Putamen (tissue), 1 donor: ENCODE measurements at places on chromosomes 13 and 19.

DNA sequence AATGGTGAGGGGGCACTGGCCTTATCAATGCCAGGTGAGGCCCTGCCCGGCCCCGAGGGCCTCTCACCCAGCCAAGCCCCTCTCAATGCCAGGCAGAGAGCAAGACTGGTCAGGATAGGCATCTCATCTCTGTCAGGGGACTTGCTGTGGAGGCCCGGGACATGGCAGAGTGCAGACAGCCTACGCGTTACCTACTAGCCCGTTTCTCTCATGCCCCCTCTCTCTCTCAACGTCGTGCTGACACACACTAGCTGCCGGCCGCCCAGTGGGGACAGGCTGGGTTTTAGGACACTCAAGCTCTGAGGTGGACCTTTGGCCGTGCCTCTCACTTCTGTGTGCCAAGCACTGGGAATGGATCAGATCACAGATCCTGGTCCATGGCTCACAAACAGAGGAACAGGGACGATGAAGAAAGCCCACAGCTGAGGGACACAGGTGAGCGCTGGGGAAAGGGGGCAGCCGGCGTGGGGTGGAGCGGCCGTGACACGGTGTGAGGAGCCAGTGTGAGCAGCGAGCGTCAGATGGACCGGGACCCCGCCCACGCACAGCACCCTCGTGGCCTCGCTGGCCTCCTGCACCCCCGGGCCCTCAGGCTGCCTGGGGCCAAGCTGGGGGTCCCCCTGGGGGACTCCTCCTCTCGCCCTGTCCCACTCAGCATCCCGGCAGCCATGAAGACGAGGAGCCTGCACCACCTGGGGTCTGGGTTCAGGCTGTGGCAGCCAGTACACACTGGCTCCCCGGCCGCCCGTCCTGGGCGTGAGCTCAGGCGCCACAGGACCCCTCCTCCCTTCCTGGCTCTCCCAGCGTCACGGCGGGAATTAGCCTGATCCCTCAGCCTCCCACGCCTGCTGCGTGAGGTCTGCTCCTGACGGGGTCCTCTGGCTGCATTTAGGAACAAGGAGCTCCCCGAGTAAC, 76.9 kb upstream of the C13orf46 start:
- DNase-seq = no peak

DNA sequence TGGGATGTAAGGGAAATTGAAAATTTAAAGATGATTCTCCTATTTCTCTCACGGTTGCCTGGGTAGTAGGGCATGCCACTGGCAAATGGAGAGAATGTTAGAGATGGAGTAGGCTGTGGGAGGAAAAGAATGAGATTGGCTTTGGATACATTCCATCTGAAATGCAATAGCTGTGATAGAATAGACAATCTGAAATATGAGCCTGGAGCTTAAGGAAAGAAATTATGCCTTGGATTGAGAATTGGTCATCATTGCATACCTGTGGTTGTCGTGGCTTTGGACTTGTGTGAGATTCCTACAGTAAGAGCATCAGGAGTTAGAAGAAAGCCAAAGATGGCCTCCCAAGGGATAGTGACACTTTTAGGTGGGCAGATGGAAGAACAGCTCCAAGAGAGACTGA, 305.1 kb upstream of the SLC10A2 start:
- no peak for DNase-seq

GRCh38 chr19:58562122-58563033, 4.0 kb upstream of the UBE2M start:
- DNase-seq = no peak

DNA sequence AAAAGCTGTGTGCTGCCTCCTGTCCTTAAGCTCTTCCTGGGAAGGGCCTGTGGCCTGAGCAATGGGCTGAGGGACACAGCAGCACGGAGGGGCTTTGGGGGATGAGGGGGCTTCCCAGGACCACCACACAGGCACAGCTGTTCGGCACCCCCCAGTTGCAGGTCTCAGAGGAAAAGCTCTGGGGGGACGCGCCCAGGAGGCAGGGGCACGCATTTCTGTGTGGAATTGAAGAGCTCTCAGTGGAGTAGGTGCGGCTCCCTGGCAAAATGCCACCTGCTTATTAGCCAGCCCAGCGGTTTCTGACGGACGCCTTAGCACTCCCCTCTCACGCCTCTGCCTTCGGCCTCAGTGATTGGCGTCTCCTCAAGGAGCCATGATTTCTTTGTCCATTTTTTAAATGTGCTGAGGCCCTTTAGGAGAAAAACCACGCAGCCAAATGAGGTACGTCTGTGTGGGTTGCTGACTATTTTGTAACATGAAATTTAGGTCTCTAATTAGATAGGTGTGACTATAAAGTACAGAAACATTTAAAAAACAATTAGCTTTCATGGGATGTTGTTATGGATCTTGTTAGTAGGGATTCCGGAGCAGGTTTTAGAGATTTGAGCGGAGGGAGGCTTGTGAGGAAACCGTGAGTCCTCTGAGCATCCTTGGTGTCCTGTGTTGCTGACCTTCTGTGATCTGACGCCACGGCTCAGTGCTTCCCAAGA, 4.0 kb downstream of the MCF2L start:
- DNase-seq = no peak

DNA sequence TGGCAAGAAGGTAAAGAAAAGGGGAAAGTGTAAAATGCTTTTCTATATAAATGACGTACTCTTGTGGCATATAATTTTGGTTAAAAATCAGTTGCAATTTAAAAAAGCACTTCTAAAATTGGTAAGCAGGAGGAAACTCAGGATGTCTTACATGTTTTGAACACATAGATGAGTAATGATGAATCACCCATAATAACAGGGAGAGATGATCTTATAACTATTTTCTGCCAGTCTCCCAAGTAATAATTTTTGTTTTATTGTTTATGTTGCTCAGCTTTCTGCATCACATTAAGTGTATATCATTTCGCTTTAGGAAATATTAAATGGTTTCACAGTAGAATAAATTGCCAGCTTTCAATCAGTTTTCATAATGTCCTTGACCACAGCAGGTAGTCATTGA, 1430.7 kb upstream of the PCDH20 start:
- no peak for DNase-seq

- no peak for DNase-seq
Measured at GRCh38 chr13:30509254-30510050, 43.7 kb upstream of the HMGB1 start.

DNA sequence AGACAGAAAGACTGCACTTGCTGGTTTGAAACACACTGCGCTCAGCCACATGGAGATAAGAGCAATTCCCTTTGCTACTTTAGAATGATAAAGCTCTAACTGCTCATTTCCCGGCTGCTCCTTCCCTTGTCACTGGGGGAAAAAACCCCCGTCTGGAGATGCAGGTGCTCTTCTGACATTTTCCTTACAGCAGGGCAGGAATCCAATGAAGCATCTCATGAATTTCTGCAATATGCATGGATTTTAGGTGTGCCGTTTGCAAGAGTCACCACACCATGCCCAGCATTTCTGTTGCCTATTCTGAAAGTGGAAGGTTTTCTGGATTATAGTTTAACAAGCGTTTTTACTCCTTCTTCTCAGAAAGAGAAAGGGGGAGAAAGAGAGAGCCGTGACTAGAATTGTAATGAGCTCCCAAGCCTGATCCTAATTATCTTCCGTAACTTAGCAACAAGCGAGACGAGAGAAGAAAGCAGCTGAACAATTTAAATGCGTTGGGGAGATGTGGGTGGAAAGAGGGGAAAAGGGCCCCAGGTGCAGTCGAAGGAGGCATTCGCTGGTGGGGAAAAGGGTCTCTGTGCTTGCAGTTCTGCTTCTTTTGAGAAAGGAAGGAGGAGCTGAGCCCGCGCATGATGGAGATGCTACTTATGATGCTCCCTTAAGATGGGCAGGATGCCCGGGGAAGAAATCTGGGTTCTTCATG, 76.6 kb upstream of the SPATA13 start:
- peak; percentile 87 for DNase-seq

- no peak for DNase-seq
Measured at GRCh38 chr19:10450853-10451609, 30.7 kb downstream of the PDE4A start.

DNA sequence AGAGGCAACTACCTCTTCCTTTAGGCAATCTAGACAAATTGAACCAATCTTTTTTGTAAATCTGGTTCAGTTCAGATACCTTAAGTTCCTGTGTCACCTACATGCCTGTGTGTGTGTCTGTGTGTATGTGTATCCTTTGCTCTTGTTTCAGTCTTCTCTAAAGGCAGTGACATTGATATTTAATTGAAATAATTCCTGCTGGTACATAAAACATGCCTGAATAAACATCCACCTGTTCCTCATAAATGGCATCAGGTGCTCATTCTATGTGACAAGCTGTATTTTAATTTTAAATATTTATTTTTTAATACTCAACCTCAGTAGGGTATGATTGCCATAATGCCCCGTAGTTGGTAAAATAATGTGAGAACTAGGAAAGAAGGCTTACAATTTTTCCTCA, 1606.4 kb upstream of the PRR20A start:
- no peak for DNase-seq

DNA sequence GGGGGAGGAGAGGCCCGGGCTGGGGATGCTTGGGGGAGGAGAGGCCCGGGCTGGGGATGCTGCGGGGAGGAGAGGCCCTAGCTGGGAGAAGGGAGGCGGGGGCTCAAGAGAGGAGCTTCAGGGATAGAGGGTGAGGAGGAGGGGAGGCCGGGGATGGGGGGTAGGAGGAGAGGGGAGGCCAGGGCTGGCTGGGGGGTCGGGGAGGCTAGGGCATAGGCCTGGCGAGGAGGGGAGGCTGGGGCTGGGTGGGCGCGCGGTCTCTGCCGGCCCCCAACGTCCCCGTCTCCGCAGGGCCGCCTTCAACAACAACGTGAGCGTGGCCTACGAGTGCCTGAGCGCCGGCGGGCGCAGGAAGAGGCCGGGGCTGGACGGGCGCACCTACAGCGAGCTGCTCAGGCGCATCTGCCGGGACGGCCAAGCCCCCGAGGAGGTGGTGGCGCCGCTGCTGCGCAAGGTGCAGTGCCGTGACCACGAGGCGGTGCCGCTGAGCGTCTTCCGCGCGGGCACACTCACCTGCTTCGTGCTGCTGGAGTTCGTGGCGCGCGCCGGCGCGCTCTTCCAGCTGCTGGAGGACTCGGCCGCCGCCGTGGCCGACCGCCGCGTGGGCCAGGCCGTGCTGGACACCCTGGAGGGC, 11.4 kb downstream of the TPGS1 start:
- no peak for DNase-seq

DNA sequence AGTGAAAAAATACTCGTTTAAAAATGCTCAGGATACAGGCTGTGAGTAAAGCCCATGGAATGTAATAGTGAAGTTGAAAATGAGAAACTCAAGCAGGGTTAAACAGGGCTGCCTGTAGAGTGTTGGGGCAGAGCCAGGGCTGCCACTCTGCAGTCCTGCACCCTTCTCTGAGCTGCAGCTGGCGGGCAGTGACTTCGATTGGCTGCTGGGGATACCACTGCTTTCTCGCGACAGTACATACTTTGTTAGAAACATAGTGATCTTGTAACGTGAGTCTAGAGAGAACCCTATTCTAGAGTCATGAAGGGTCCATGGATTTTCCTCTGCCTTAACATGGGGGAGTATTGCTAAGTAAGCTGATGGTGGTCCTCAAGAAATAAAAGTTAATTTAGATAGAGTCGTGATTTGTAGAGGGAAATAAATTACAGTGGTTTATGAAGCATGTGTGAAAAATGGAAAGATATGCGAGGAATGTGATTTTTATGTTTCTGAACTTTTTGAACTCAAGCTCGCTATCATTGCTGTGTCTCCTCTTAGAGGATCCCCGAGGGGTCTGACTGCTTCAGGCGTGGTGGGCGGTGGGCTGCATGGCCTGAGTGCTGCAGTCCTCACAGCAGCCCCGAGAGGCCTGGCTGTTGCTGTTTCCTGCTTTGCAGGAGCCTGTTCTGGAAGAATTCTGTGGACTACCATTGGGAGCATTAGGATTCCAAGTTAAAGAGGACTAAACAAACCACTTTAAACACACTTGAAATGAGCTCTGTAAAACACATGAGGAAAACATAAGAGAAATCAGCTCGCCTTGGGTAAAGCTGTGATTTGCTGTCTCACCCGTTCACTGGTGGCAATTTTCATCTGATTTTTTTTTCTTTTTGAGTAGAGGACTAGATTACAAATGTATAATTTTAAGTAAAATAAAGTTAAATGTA, 95.7 kb downstream of the ARHGEF7 start:
- DNase-seq = peak; percentile 82

- DNase-seq = no peak
Measured at GRCh38 chr13:67123165-67123564, 107.0 kb downstream of the PCDH9 start.

DNA sequence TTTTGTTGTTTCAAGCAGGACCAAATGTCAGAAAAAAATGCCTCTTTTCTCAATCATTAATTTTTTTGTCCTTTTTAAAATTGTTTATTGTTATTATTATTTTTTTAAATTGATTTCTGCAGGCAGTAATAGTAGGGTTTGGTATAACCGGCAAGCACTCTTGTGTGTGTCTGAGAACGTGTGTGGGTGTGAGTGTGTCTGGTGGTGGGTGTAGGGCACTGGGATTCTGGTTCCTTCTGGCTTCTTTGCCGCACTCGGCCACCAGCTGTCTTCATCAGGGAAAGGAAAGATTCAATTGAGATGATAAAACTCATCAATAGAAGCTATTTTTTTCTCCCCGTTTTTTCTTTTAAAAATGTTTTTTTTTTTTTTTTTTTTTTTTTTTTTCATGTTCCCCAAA, 56.4 kb downstream of the IER2 start:
- no peak for DNase-seq

DNA sequence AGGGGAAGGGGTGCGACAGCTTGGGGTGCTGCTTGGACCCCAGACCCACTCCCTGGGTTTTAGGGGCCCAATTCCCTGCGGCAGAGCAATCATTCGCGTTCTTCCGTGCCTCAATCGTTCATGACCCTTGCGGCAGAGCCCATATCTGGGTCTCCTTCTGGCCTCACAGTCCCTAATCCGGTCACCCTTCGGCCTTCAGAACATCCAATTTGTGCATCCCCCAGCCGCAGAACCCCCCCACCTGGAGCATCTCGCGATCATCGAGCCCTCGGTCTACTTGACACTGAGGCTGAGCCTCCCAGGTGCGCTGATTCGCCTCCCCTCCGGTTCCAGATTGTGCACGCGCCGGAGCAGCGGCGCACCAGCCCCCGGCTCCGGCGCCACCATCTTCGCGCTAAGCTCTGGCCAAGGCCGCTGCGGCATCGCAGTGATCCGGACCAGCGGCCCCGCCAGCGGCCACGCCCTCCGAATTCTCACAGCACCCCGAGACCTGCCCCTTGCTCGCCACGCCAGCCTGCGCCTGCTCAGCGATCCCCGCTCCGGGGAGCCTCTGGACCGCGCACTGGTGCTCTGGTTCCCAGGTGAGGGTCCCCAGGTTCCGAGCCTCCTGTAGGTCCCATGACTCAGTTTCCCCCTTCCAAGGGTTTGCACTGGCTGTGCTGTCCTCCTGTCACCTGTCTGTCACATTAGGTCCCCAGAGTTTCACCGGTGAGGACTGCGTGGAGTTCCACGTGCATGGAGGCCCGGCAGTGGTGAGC, 501 bp downstream of the GTPBP3 start:
- no peak for DNase-seq

- no peak for DNase-seq
Measured at GRCh38 chr19:16014923-16015804, 61.1 kb upstream of the TPM4 start.

DNA sequence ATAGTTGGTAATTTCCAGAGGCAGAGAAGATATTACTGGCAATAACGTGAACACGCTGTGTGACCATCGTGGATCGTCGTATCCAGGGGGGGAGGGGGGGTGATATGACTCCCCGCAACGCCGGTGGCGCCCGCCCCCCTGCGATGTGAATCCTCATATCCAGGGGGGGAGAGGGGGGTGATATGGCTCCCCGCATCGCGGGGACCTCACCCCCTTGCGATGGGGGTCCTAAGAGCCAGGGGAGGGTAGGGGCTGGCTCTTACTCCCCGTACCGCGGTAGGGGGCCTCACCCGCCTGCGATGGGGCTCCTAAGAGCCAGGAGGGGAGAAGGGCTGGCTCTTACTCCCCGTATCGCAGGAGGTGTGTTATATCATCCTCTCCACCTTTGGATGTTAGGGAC, 31.3 kb upstream of the RGCC start:
- DNase-seq = no peak
